ENCODE measurements at places on chromosomes 2 and 18. TPM values are rescaled to one million over a fixed set of nuclear protein-coding genes. Genes with fewer than 3 reads are reported as not detected.
A peak's percentile ranks its signal among the peaks of the same experiment; 100 is the strongest.

GRCh38 chr2:79855264-79856006 is 342.6 kb downstream of the CTNNA2 start:
- DNase-seq: no peak

GRCh38 chr2:160096409-160096808 is 34.0 kb upstream of the PLA2R1 start:
- no peak for DNase-seq

DNA sequence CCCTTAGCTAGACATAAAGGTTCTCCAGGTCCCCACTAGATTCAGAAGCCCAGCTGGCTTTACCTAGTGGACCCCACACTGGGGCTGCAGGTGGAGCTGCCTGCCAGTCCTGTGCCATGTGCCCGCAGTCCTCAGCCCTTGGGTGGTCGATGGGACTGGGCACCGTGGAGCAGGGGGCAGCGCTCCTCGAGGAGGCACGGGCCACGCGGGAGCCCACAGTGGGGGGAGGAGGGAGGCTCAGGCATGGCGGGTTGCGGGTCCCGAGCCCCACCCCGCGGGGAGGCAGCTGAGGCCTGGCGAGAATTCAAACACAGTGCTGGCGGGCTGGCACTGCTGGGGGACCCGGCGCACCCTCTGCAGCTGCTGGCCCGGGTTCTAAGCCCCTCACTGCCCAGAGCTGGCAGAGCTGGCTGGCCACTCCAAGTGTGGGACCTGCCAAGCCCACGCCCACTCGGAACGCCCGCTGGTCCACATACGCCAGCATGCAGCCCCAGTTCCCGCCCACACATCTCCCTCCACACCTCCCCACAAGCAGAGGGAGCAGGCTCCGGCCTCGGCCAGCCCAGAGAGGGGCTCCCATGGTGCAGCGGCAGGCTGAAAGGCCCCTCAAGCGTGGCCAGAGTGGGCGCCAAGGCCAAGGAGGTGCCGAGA is 119.7 kb upstream of the NRXN1 start:
- DNase-seq: no peak

Gene ZBTB7C
- not detected for total RNA-seq

- DNase-seq: peak; percentile 17
These were observed 677.6 kb upstream of the ID2 start for GRCh38 chr2:8004250-8004681.

DNA sequence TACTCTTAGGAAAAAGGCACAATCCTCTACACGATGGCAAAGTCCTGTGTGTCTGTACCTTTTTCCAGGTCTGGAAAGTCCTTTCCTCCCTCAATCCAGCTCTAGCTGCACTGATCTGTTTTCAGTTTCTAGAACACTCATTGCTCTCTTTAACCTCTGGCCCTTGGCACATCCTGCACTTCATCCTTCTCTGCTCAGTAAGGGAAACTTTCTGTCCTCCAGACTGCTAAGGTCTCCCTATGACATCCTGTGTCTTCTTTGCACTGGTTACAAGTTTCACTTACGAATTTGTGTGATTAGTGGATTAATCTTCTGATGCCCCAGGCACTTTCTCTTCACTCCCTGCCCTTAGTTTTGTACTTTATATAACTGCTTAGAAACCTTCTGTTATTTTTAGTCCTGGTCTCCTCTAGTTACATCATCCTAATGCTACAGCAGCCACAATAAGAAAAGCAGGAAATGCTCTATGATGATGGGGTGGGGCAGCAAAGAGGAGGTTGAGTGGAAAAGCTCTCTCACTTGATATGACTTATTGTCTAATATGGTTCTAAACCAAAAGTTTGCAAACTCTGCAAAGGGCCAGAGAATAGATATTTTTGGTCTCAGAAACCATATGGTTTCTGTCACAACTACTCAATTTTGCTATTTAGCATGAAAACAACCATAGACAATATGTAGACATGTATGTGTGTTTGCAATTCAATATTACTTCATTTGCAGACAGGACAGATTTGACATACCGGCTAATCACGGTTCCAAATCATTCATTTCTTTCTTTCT is 568.2 kb downstream of the THSD7B start:
- DNase-seq: no peak

DNA sequence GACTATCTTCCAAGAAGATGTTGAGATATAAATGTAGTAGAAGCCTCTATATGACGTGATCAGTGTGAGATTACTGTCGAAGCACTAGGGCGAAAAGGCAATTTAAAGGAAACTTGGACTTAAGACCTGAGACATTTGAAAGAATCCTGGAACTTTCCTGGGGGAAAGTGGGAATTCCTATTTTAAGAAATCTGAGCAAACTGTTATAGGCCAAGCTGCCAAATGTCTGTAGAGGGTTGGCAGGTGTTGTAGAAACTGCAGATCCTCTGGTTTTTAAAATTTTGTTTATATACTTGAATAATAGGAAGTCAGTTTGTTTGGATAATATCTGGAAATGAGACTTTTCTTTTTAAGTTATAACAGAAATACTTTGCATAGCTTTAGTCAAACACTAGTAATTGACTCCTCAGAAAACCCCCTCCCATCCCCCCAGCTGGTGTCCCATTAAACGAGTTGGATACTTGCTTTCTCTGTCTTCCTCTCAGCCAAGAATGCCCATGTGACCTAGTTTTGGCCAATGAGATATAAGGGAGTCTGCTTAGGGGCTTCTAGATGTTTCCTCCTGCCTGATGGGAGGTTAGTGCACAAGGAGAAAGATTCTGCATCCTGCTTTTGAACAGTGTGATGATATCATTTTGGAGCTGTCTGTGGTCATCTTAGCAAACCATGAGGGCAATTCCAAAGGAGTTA is 61.2 kb downstream of the MOGAT1 start:
- DNase-seq: no peak

DNA sequence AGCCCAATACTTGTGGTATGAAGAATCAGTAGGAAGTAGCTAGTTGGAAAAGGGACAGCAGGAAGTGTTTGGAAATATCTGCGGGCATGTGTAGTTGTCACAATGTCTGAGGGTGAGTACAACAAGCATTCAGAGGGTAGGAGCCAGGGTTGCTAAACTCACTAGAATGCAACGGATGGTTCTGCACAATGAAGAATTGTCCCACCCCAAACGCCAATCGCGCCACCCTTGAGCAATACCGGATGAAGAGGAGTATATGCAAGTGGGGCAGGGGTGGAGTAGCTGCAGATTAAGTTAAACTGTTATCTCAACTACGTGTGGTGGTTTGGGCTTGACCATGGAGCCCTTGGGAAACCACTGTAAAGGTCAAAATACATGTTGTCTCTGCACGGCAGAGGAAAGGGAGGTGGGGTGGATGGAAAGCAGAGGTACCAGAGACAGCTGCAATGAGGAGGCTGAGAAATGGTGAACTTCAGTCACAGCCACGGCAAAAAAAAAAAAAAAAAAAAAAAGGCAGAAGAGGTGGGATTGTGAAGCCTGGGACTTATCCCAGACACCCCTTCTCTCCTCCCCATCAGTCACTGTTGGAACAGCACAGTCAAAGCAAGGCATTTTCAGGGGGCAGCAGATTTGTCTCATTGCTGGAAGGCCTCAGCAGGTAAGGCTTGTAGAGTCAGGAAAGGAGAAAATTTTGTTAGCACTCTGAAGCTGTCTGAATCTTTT is 5.2 kb downstream of the CCL20 start:
- DNase-seq: no peak

- no peak for DNase-seq
These were observed 238.2 kb downstream of the SATB2 start for GRCh38 chr2:199219551-199219950.

- DNase-seq: no peak
These were observed 432.4 kb downstream of the DCDC2C start for GRCh38 chr2:4135765-4136164.

DNA sequence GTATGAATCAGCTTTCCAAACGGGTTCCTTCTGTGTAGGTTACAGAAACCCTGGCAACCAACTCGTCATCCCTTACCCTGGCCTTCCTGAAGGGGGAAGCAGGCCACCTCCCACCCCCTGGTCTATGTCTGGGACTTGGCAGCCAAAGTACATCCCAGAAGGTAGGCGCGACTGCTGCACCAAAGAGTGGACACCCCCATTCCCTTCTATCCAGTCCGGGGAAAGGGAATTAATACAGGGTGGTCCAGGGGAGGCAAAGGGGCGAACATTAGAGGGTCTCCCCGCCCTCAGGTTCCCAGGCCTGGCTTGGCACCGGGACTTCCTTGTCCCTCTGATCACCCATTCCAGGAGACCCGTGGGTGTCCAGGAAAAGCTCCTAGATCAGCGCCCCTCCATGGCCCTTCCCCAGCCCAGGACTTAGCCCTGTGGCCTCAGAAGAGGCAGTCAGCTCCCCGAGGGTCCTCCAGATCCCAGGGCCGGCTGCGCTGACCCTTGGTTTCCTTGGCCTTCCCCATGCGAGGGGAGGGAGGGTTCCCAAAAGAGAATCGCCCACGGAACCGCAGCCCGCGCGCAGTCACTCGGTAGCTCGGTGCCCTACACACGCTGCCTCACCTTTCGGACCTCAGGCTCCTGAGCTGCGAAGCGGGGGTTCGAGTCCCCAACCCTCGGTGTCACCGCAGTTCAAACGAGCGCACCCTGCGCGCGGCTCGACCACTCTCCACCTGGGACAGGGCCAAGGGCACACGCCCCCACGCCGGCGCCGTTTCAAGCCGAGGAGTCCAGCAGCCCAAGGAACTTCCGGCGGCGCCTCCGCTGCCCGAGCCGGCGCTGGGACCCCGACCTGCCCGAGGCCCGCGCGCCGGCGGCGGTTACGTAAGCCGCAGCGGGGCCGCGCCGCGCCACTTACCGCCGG is at the start of gene PER2:
PER2 (minus strand) TSS at position 874 of the 913 bp plus-strand sequence. CDS start 10,674 bp downstream, outside the sequence.
- peak; percentile 29 for DNase-seq

Gene CCDC178
- total RNA-seq: not detected

DNA sequence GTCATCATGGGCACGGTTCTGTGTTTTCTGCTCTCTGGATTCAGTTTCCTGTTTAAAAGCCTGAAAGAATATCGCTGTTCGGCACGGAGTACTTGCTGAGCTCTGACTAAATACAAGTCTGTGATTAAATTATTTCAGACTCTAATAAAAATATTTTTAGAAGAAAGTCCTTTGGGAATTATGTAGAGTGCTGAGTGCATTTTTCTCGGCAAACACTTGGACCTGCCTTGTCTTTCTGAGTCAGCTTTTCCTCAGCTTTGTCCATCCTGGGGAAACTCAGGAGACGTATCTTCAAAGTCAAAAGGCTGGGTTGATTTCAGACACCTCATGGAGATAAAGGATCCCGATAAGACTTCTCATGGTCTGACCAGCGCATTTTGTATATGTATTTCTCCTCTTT is 45.9 kb downstream of the IL1R2 start:
- DNase-seq: no peak

Gene CKAP2L
- total RNA-seq: 63.4 TPM

DNA sequence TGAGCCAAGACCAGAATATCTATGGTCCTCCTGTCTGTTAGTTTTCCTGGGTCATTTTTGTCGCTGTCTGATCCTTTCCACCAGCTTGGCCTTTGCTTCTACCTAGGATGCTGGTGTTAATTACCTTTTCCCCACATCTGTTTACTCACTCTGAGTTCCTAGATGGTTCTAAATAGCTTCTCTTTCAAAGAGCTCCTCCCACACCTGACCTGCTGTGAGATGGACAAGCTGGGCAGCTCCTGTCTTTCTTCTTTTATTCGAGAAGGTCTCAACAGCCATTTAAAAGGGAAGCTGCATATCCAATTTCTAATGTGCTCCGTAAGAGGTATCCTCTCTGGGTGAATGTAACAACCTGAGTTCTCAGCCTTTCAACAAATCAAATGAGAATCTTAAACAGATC is 156.2 kb downstream of the HRH4 start:
- no peak for DNase-seq

DNA sequence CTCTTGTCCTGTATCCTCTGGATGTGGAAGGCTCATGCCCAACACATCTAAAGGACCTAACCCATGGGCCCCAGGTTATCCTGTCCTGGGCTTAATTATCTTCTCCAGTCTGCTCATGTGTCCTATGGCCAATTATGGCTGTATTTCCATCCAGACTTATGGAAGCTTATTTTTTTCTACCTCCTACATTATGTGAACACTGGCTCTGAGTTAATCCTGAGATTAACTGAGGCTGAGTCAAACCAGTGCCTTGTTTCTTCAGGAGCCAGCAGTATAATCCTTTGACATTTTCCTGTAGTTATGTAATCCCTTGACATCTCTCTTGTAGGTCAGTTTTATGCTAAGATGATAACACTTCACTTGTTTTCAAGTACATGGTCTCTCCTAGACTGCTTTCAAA is 213.6 kb downstream of the PMAIP1 start:
- DNase-seq: no peak

Gene GAL3ST2
- total RNA-seq: 0.34 TPM

Gene TBR1
- total RNA-seq: not detected

DNA sequence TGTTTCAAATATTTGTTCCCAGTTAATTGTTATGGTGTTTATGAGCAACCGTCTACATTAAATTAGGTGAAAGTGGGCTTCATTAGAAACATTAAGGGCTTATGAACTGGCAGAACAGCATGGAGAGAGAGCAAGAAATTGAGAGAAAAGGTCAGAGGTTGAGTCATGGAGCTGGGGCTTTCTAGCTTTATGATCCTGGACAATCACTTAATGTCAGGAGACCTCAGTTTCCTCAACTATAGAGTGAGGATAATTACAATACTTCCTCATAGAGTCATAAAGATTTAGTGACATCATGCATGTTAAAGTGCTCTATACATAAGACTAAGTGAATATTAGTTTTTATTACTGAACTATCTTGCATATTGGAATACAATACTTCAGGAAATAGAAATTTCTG is 83.9 kb downstream of the PLCL1 start:
- no peak for DNase-seq

GRCh38 chr18:30245766-30246455 is 796.6 kb downstream of the DSC3 start:
- no peak for DNase-seq

- no peak for DNase-seq
These were observed 11.4 kb downstream of the IL1F10 start for GRCh38 chr2:113079131-113079530.

Gene PARD3B
- total RNA-seq: 1.0 TPM

GRCh38 chr2:82224301-82224940 is 1919.9 kb upstream of the LRRTM1 start:
- DNase-seq: no peak

Gene C2orf15
- 0.86 TPM for total RNA-seq

DNA sequence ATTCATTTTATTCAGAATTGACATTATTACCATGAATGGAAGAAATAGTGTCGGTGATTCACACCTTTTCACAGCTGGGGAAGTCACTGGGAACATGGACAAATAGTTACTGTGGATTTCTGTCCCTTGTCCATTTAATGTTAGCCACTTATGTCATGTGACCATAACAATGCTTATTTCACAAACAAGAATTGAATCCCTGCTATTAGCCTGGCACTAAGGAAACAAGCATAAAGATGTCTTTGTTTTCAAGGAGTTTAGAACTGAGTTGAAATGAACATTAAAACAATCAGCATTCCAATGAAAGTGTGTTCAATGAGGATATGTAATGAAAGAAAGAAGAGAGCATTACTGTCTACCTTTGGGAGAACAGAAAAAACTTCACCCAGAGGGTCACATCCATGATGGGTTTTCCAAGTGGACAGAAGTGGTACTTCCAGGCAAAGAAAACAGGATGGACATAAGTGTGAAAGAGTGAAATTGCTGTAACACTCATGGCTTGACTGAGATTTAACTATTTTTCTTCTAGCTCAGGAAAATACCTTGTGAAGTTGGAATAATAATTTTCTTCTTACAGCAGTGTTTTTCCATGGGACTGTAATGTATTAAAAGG is 324.5 kb upstream of the UBE2E3 start:
- DNase-seq: no peak

Measured in activated CD8-positive, alpha-beta T cell treated with anti-CD3 and anti-CD28 coated beads, Interleukin-2, amount 10 ng/mL, durations not matched to agents 7 days and 5 days (primary cell).